ENCODE measurements at places on chromosomes 6 and 20. TPM values are rescaled to one million over a fixed set of nuclear protein-coding genes. Genes with fewer than 3 reads are reported as not detected.

HFE gene
- 3.4 TPM for total RNA-seq

EFCAB8 gene
- total RNA-seq = 0.30 TPM

- DNase-seq = no peak
Measured at GRCh38 chr6:81933089-81933488, 180.6 kb upstream of the TENT5A start.

GRCh38 chr6:135261872-135262725, 81.0 kb downstream of the MYB start:
- DNase-seq = no peak
